ENCODE measurements at places on chromosomes 12 and 14. TPM values are rescaled to one million over a fixed set of nuclear protein-coding genes. Genes with fewer than 3 reads are reported as not detected.

The CYP46A1 gene
- 0.32 TPM for total RNA-seq

The RD3L gene
- not detected for total RNA-seq

The KRT75 gene
- total RNA-seq = not detected

The TAS2R20 gene
- total RNA-seq = 0.53 TPM

The GLIPR1L2 gene
- 0.20 TPM for total RNA-seq

Measured in activated T-cell treated with anti-CD3 and anti-CD28 coated beads, Interleukin-2, amount 50 U/mL, for 4 hours (primary cell).